ENCODE measurements at places on chromosomes 11 and 22.

- H3K4me3 ChIP-seq, result no peak overlapping the region
- H3K27me3 ChIP-seq, result peaks cover 2% of the 10 kb centered on the region
- DNase-seq, result no peak
- no peaks in the 10 kb centered on the region for H3K4me1 ChIP-seq
- H3K27ac ChIP-seq, result no peak overlapping the region
- H3K36me3 ChIP-seq, result peaks cover 6% of the 10 kb centered on the region
Measured at GRCh38 chr22:27973846-27974245, 54.8 kb upstream of the PITPNB start.

DNA sequence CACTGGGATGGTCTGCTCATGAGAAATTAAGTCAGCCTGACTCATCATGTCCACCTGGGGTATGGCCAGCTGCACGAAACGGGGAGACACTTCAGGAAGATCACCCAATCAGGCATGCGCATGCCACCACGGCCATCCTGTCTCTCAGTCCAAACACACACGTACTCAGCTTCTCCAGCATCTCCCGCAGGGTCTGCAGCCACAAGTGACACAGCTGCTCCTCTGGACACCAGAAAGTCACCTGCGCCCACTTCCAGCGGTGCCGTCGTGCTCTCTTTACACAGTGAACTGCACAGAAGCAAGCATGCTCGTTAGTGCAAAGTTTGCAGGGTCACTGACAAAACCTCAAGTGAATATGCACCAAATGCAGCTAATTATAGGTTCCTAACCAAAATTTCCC is 18.1 kb downstream of the CERK start:
- H3K36me3 ChIP-seq, result peaks cover 26% of the 10 kb centered on the region
- DNase-seq, result no peak
- peaks cover 7% of the 10 kb centered on the region for H3K27me3 ChIP-seq
- no peaks in the 10 kb centered on the region for H3K4me1 ChIP-seq

GRCh38 chr11:118289401-118289800 is 15.1 kb upstream of the CD3E start:
- H3K4me1 ChIP-seq, result no peaks in the 10 kb centered on the region
- H3K27ac ChIP-seq, result no peak overlapping the region
- H3K36me3 ChIP-seq, result no peaks in the 10 kb centered on the region
- H3K27me3 ChIP-seq, result peaks cover 2% of the 10 kb centered on the region

GRCh38 chr11:70066628-70067027 is 11.5 kb upstream of the ANO1 start:
- peaks cover 15% of the 10 kb centered on the region for H3K4me1 ChIP-seq
- H3K27me3 ChIP-seq, result peaks cover under 1% of the 10 kb centered on the region
- H3K27ac ChIP-seq, result no peak overlapping the region
- H3K4me3 ChIP-seq, result no peak overlapping the region
- H3K36me3 ChIP-seq, result no peaks in the 10 kb centered on the region

- peaks cover 1% of the 10 kb centered on the region for H3K27me3 ChIP-seq
- no peak overlapping the region for H3K4me3 ChIP-seq
- H3K4me1 ChIP-seq, result peaks cover 10% of the 10 kb centered on the region
- no peaks in the 10 kb centered on the region for H3K36me3 ChIP-seq
- H3K27ac ChIP-seq, result no peak overlapping the region
Measured at GRCh38 chr22:28909375-28909774, 26.0 kb downstream of the ZNRF3 start.

- DNase-seq, result no peak
- no peaks in the 10 kb centered on the region for H3K27me3 ChIP-seq
- no peaks in the 10 kb centered on the region for H3K36me3 ChIP-seq
- H3K27ac ChIP-seq, result no peak overlapping the region
- H3K4me3 ChIP-seq, result no peak overlapping the region
Measured at GRCh38 chr22:17281440-17281841, 62.2 kb upstream of the ADA2 start.

GRCh38 chr11:111272420-111272819 is 25.9 kb upstream of the POU2AF3 start:
- no peaks in the 10 kb centered on the region for H3K36me3 ChIP-seq
- no peak overlapping the region for H3K4me3 ChIP-seq
- no peaks in the 10 kb centered on the region for H3K27me3 ChIP-seq

- peaks cover 13% of the 10 kb centered on the region for H3K27me3 ChIP-seq
- DNase-seq, result no peak
- H3K4me3 ChIP-seq, result no peak overlapping the region
- no peak overlapping the region for H3K27ac ChIP-seq
- H3K36me3 ChIP-seq, result no peaks in the 10 kb centered on the region
- no peaks in the 10 kb centered on the region for H3K4me1 ChIP-seq
Measured at GRCh38 chr11:47335733-47336132, 16.8 kb downstream of the MYBPC3 start.

GRCh38 chr22:28344918-28345703 is 334.5 kb downstream of the TTC28 start:
- H3K4me1 ChIP-seq, result peaks cover 22% of the 10 kb centered on the region
- H3K27me3 ChIP-seq, result no peaks in the 10 kb centered on the region
- peaks cover 3% of the 10 kb centered on the region for H3K36me3 ChIP-seq
- H3K27ac ChIP-seq, result no peak overlapping the region
- H3K4me3 ChIP-seq, result no peak overlapping the region

- H3K27ac ChIP-seq, result no peak overlapping the region
- H3K36me3 ChIP-seq, result no peaks in the 10 kb centered on the region
- DNase-seq, result no peak
- H3K27me3 ChIP-seq, result peaks cover 4% of the 10 kb centered on the region
- no peak overlapping the region for H3K4me3 ChIP-seq
Measured at GRCh38 chr11:33884035-33884434, 7.8 kb downstream of the LMO2 start.

DNA sequence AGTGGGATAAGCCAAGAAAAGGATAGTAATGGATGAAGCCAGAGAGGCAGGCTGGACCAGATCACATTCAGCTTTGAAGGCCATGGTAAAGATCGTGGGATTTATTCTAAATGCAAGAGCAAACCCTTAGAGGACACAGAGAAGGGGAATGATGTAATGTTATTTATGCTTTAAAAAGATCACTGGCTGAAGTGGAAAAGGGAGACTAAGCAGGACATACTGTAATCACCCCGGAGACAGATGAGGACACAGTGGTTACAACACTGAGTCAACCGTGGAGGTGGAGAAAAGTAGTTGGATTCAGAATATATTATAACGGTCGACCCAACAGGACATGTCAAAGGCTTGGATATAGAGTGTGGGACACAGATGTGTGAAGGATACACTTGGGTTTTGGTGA is 38.5 kb downstream of the CDON start:
- H3K27me3 ChIP-seq, result peaks cover 2% of the 10 kb centered on the region
- no peak overlapping the region for H3K4me3 ChIP-seq
- no peaks in the 10 kb centered on the region for H3K36me3 ChIP-seq
- peaks cover 31% of the 10 kb centered on the region for H3K4me1 ChIP-seq

DNA sequence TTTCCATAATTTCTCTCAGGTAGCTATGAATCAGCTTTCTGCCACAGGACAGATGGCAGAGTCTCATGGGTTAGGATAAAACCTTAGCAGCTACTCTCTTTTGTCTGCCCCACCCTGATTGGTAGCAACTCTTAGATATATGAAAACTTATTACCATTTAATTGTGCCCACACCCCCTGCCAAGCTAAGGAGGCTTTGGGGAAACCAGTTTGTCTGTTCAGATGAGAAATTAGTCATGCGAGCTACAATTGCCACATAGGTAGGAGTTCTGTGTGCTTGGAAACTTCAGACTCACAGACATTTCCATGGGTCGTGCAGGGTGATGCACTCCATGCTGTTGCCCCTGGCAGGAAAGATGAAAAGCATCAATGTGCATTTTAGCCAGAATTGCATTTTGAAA is 39.9 kb downstream of the CD44 start:
- peaks cover 3% of the 10 kb centered on the region for H3K27me3 ChIP-seq
- H3K4me1 ChIP-seq, result peaks cover 8% of the 10 kb centered on the region
- no peak overlapping the region for H3K27ac ChIP-seq
- no peaks in the 10 kb centered on the region for H3K36me3 ChIP-seq
- DNase-seq, result no peak

DNA sequence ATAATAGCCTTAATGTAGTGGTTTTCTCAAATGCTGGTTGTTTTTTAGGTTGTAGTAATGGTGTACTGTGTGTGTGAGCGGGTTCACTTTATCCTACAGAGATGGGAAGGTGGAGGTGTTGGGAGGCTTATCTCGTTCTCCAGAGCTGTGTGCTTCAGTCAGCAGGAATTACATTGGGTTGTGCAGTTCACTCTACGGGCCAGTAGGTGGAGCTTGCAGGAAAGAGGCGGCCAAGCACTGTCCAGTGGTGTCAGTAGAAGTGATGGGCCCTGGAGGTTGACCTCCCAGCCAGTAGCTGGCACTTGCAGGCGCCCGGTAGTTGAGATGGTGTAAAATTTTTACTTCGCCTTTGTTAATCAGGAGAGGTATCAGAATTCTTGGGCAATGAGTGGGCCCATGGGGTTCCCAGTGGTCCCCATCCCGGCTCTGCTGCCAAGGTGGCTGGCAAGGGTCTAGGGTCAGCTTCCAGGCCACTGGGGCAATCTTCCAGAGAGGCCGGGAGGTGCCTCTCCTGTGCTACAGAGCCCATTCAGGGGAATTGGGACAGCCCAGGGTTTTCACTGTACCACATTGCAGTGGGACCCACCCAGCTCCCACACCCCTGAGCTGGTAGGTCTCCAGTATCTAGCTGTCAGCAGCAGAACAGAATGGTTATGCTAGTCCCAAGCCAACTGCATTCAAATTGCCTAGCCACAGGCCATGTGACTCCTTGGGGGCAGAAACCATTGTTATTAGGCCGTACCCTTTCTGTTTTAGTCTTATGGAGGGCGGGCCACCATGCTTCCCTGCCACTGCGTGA is 43.9 kb downstream of the BIRC2 start:
- H3K4me1 ChIP-seq, result peaks cover 24% of the 10 kb centered on the region
- H3K27me3 ChIP-seq, result peaks cover 4% of the 10 kb centered on the region
- H3K27ac ChIP-seq, result peak overlapping the region; percentile 62
- DNase-seq, result peak; percentile 59
- H3K4me3 ChIP-seq, result peak overlapping the region; percentile 56
- peaks cover 34% of the 10 kb centered on the region for H3K36me3 ChIP-seq

DNA sequence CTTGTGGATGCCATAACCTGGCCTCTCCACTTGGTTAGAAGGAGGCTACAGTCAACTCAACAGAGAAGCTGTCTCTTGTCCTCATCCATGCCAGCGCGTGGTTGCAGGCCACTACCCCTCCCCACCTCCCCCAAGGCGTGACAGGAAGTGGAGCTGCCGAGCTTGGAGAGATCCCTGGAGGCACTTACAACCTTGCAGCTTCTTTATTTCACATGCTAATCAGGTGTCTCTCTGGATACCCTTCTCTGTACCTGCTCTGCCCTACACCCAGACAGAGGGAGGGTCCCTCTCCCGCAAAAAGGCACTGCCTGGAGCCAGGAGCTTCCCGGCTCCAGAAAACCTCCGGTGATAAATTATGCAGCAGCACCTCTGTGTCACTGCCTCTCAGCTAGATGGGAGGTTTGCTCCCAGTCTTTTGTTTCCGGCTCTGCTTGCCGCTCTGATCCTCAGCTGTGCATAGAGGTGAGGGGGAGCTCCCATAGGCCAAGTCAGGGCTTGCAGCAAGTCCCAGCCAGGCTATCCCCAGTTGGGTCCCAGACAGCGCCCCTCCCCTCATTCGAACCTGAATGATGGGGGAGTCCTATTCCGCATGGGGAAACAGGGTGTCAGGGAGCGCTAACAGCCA is 5.7 kb downstream of the LRP4 start:
- peak overlapping the region; percentile 59 for H3K4me3 ChIP-seq
- H3K27me3 ChIP-seq, result peaks cover 3% of the 10 kb centered on the region
- DNase-seq, result peak; percentile 27
- H3K36me3 ChIP-seq, result no peaks in the 10 kb centered on the region

GRCh38 chr11:113928311-113928710 is 23.7 kb downstream of the HTR3B start:
- no peaks in the 10 kb centered on the region for H3K4me1 ChIP-seq
- no peaks in the 10 kb centered on the region for H3K36me3 ChIP-seq
- no peaks in the 10 kb centered on the region for H3K27me3 ChIP-seq
- H3K27ac ChIP-seq, result no peak overlapping the region
- DNase-seq, result no peak
- H3K4me3 ChIP-seq, result no peak overlapping the region

DNA sequence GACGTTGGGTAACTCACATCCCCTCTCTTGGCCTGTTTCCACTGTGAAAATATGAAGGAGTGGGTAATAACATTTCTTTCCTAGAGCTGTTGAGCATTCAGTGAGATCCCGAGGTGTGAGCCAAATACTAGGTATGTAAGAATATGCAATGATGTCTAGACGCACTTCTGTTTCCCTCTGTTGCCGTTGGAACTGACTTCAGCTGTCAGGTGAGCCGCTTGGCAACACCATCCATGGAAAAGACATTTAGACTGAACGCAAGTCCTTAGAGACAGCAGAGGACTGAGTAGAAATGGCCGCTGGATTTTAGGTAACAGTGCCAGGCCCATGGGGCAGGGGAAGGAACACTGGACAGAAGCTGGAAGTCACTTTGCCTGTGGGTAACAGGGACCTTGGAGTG is 29.5 kb upstream of the SHANK2 start:
- DNase-seq, result no peak
- H3K36me3 ChIP-seq, result no peaks in the 10 kb centered on the region
- H3K4me3 ChIP-seq, result no peak overlapping the region
- no peak overlapping the region for H3K27ac ChIP-seq

DNA sequence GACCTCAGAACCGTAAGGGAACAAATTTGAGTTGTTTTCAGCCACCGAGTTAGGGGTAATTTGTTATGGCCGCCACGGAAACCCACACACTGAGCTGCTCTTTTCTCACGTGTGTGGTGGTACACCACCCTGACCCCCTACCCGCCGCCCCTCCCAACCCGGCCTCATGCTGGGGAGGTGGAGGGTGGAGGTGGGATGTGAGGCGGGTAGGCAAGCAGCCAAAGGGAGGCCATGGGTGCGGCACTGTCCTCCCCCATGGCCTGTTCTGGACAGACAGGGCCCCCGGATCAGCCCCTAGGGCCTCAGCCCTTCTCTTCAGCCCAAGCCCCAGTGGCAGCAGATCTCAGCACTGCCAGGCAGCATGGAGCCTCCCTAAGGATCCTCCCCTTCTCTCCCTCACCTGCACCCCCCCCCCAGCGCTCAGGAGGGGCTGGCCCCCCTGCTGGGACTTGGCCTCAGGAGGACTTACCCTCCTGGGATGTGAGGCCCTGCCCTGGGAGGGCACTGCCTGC is 7.9 kb downstream of the PRR5 start:
- peaks cover 2% of the 10 kb centered on the region for H3K27me3 ChIP-seq
- H3K36me3 ChIP-seq, result no peaks in the 10 kb centered on the region
- DNase-seq, result no peak

DNA sequence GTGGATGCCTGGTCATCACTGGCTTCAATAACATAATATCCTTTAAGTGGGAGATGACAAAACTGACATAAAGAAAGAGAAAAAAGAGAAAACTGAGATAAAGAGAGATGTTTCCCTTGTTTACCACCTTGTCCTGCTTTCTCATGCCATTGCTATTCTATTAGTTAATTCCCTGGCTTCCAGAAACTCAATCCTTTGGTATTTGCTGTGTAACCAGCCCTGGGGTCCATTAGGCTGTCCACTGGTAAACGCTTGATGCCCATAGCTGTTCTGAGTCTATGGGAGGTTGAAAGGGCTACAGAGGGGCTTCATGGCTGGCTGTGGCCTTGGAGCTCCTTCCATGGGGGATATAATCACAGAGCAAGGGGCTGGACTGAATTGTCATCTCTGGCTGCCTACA is 243.4 kb upstream of the PLET1 start:
- peaks cover 2% of the 10 kb centered on the region for H3K4me1 ChIP-seq
- no peak overlapping the region for H3K4me3 ChIP-seq
- H3K27me3 ChIP-seq, result peaks cover 3% of the 10 kb centered on the region
- no peak for DNase-seq
- H3K27ac ChIP-seq, result no peak overlapping the region

- H3K27ac ChIP-seq, result no peak overlapping the region
- H3K36me3 ChIP-seq, result peaks cover 6% of the 10 kb centered on the region
- H3K27me3 ChIP-seq, result peaks cover 13% of the 10 kb centered on the region
- peaks cover 17% of the 10 kb centered on the region for H3K4me1 ChIP-seq
- no peak for DNase-seq
Measured at GRCh38 chr11:72781063-72781312, 12.9 kb downstream of the STARD10 start.

Data from endothelial cell (in vitro differentiated cells).